Left colon (tissue), 2 donors: ENCODE measurements at places on chromosomes 2 and 18. TPM values are rescaled to one million over a fixed set of nuclear protein-coding genes. Genes with fewer than 3 reads are reported as not detected.

EN1 gene
- not detected for total RNA-seq

ATOH8 gene
- 4.6 TPM for total RNA-seq

DPP10 gene
- 6.1 TPM for total RNA-seq

MGAT4A gene
- 154 TPM for total RNA-seq

RAX gene
- total RNA-seq: not detected

B4GALT6 gene
- 6.0 TPM for total RNA-seq

NYAP2 gene
- total RNA-seq: not detected

GKN1 gene
- total RNA-seq: not detected

SMYD1 gene
- total RNA-seq: 0.45 TPM

CFC1 gene
- total RNA-seq: 0.58 TPM

GATA6 gene
- total RNA-seq: 57.8 TPM

TPO gene
- total RNA-seq: 4.3 TPM

NEMP2 gene
- 3.1 TPM for total RNA-seq

ANO7 gene
- total RNA-seq: 114 TPM

PLEKHH2 gene
- 8.3 TPM for total RNA-seq

CTLA4 gene
- total RNA-seq: not detected
